ENCODE measurements at places on chromosomes 5 and 9. TPM values are rescaled to one million over a fixed set of nuclear protein-coding genes. Genes with fewer than 3 reads are reported as not detected.

Gene ALDH1A1
- total RNA-seq, result 5,218 TPM

Gene TMED9
- total RNA-seq, result 276 TPM

Gene PDE8B
- total RNA-seq, result 2.0 TPM

Gene CRB2
- total RNA-seq, result 0.13 TPM

Gene DENND1A
- 10.3 TPM for total RNA-seq

Gene UBTD2
- 14.8 TPM for total RNA-seq

Gene MEIKIN
- total RNA-seq, result not detected

Gene LECT2
- not detected for total RNA-seq

Gene KIAA0825
- total RNA-seq, result 0.60 TPM

Gene SPATA31C1
- total RNA-seq, result not detected

Gene SLC6A18
- total RNA-seq, result not detected

Gene ASPN
- not detected for total RNA-seq

Gene UBAP1
- total RNA-seq, result 53.5 TPM

Gene NR5A1
- 0.17 TPM for total RNA-seq

Gene MAMDC4
- 4.6 TPM for total RNA-seq

Gene ZNG1F
- total RNA-seq, result 23.8 TPM

Gene PFN3
- not detected for total RNA-seq

Gene NUTM2G
- not detected for total RNA-seq

Gene OTP
- total RNA-seq, result 0.09 TPM

Gene GABRA6
- not detected for total RNA-seq

Gene PCDHB4
- 0.06 TPM for total RNA-seq

Gene IFNA21
- not detected for total RNA-seq

Gene SHC3
- 0.40 TPM for total RNA-seq

Gene ELAVL2
- total RNA-seq, result 0.04 TPM

Gene SMIM32
- total RNA-seq, result not detected

Gene PDGFRB
- 0.80 TPM for total RNA-seq

Gene MYOT
- 0.13 TPM for total RNA-seq

Gene PLPPR1
- total RNA-seq, result not detected

All from A549 treated with AZD2906 at 1 μM for 4 hours (cell line).